ENCODE measurements at places on chromosomes 2 and 18.

GRCh38 chr2:44286119-44286883, 11.0 kb downstream of the SLC3A1 start:
- DNase-seq, result no peak

- DNase-seq, result no peak
These were observed 212.4 kb downstream of the RPIA start for GRCh38 chr2:88903749-88904353.

- no peak for DNase-seq
These were observed 816 bp downstream of the GALNT14 start for GRCh38 chr2:31137211-31138036.

GRCh38 chr2:119062652-119063051, 95.9 kb downstream of the C1QL2 start:
- no peak for DNase-seq

DNA sequence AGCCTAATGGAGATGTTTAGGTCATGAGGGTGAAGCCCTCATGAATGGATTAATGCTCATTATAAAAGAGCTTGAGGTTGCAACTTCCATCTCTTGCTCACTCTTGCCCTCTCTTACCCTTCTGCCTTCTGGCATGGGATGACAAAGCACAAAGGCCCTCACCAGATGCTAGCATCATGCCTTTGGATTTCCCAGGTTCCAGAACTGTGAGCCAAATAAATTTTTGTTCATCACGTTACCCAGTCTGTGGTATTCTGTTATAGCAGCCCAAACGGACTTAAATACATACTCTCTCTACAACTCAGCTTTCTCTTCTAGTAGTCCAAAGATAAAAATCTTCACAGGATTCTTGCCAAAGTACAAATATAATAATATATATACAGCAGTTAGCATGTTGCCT, 75.8 kb downstream of the LNPK start:
- no peak for DNase-seq

All from T-helper 2 cell treated with Interferon-gamma antibody and Interleukin-4, amounts not matched to agents 5 μg/mL and 100 μg/mL, for 36 hours (primary cell).